ENCODE measurements at places on chromosomes 2 and 18.
A peak's percentile ranks its signal among the peaks of the same experiment; 100 is the strongest.

- no peak for DNase-seq
Observed at GRCh38 chr2:16417726-16418125, 247.9 kb downstream of the CYRIA start.

- DNase-seq, result no peak
Observed at GRCh38 chr2:181463588-181463987, 6.4 kb downstream of the ITGA4 start.

- DNase-seq, result no peak
Observed at GRCh38 chr18:24992491-24992890, 359.5 kb downstream of the ZNF521 start.

GRCh38 chr2:219744600-219744999 is 117.2 kb downstream of the SLC4A3 start:
- no peak for DNase-seq

DNA sequence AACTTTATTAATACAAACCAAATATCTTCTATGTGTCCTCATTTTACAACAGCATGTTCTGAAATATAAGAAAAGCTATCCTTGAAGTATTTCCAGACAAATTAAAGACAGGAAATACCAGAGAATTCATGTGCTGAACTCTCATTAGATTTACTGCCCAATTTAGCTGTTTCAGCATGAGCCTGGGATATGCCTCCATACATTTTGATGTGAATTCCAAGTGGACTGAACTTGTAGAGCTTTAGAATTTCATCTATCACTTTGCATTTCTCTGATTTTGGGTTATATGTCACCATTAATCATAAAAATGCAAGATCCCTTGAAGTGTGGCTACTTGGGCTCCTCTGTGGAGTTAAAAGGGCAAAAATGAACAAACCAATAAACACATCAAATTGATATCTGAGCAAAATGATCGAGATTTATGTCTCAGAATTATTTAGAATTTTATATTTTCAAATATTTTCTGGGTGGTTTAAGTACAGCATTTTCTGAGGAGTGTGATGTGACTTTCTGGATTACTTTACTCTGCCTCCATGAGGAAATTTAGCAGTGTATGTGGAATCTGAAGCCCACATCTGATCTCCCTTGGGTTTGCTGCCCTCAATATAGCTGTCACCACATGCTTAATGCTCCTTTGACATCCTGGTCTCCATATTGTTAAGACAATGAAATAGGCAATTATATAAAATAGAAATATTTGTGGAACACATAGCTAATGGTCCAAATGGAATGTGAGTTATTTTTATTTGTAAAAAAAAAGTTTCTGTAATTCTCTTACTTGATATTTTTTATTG is 206.6 kb upstream of the RBMS1 start:
- no peak for DNase-seq

GRCh38 chr2:11941201-11942177 is 195.1 kb downstream of the LPIN1 start:
- peak; percentile 93 for DNase-seq

- no peak for DNase-seq
Observed at GRCh38 chr18:49590608-49591007, 28.8 kb downstream of the LIPG start.

DNA sequence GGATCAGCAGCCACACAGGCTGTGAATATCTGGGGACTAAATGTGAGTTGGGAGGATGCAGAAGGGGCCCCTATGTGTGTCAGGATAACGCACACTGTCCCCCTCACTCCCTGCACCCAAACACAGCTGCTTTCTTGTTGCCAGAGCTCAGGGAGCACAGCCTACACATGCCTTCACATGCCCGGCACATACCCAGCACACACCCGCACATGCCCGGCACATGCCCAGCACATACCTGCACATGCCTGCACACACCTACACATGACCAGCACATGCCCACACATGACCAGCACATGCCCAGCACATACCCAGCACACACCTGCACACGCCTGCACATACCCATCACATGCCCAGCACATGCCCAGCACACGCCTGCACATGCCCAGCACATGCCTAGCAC is 75.6 kb downstream of the TPO start:
- DNase-seq, result no peak

- DNase-seq, result no peak
Observed at GRCh38 chr2:217074576-217075255, 214.9 kb upstream of the TNP1 start.

GRCh38 chr2:45391866-45392265 is 219.2 kb downstream of the SRBD1 start:
- DNase-seq, result no peak

DNA sequence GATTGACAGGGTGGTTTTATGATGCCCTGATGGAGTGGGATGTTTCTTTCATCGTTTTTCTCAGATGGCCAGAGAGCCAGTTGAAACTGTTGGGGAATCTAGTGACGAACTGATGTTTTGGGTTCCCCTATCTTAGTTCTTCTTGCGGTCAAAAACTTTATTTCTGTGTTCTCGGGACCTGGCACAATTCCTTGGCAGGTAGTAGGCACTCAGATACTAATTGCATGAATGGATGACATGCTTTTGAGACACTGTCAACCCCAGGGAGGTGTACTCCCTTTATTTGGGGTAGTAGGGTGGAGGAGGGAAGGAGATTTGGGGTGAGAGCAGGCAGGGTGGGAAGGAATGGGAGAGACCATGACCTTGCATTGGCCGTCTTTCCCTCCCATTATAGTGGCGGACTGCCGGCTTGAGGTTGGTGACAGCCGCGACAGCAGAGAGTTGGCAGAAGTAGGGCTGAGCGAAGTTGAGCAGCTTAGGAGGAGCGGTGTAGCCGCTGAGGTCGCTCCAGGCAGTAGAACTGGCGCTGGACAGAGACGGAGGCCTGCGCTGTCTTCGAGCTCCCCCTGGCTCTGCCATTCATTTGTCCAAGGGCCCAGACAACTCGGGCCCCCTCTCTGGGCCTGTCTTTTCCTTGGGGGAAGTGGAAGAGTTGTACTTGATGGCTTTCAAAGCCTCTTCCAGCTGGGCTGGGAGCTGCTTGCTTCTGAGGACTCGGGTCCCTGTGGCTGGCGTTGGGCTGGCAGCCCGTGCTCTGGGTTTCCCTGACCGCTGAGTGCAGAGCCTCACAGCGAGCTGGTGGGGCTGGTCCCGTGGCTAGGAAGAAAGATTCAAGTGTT is 2.6 kb downstream of the TET3 start:
- peak; percentile 79 for DNase-seq

- no peak for DNase-seq
Observed at GRCh38 chr2:10873171-10873570, 38.6 kb upstream of the KCNF1 start.

DNA sequence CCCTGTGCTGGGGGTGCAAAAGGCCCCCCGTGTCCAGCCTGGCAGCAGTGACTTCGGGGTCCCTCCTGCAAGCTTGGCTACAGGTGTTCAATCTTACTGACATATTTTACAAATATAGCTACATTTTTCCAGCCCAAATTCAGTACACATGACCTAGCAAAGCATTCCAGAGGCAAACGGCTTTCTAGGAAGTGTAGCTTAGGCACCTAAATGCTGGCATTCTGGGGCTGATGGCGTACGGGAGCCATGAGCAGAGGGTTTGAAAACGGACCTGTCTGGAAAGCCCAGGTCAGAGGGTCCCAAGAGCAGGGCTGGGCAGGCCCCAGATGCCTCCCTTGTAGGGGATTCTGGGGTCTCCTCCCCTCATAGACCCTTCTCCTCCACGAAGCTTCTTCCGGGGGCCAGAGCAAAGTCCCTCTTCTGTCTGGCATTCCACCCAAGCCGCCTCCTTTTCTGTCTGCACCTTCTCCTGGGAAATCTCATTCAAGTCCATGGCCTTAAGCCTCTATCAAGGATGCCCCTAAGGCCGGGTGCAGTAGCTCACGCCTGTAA is 63.3 kb upstream of the ASAP2 start:
- no peak for DNase-seq

- DNase-seq, result no peak
Observed at GRCh38 chr2:95308426-95308990, 11.4 kb downstream of the KCNIP3 start.

GRCh38 chr2:128329607-128330006 is 10.9 kb upstream of the HS6ST1 start:
- no peak for DNase-seq

GRCh38 chr2:73897934-73898333 is 5.1 kb downstream of the ACTG2 start:
- DNase-seq, result no peak

DNA sequence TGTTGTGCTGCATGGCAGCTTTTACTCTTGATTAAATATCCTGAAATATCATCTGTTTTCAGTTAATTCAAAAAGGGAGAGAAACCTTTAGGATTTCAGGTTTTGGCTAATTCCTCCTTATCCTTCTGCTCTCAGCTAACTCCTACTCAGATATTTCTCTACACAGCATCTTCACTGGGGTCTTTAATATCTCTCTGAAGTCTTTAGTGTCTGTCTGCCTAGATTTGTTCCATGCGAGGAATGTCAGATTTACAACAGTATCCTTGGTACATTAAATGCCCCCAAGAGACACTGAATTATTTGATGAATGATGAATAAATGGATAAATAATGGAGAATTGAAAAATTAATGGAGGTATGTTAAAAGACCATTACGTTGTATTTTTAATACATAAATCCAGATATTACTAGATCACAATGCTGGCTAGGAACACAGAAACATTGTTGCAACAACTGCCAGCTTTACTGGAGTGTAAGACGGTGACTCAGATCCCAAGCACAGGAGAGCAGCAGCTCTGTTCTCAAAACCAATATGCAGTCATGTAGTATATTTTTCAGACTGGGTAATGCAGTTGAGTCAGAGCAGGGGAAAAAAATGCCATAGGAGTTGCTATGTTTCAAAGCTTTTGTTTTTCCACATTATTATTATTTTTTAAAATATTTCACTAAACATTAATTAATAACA is 388.0 kb upstream of the SYT4 start:
- DNase-seq, result no peak

- DNase-seq, result no peak
Observed at GRCh38 chr18:25346561-25346960, 5.4 kb downstream of the ZNF521 start.

DNA sequence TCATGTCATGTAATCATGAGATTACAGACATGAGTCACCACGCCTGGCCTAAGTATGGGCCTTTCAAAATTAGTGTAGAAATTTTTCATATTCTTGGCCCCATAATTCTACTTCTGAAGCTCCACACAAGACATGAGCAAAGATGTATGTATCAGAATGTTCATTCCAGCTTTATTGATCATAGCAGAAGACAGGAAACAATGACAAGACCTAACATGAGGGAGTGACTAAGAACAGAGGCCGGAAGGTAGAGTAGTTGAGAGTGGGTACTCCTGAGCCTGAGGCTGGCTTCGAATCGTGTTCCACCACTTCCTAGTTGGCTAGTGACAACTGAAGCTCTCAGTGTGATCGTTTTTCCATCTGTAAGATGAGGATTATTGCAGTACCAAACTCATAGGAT is 89.3 kb downstream of the ARMC9 start:
- no peak for DNase-seq

DNA sequence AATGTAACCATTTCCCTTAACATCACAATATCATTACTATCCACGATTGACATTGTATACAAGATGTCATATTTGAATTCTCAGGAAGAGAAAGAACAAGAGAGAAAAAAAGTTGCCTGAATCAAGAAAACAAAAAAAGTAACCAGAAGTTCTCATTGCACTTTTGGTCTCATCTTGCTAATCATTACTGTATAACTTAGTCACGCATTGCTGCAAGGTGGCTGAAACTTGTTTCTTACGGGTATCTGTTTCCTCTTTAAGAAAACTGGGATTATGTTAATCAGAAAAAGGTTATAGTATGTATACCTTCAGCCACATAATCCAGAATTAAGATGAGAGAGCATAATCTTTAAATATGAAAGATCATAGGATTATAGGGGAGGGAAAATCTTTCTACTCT is 639.7 kb upstream of the SYT4 start:
- DNase-seq, result no peak

GRCh38 chr2:95166065-95166763 is 605 bp downstream of the ZNF2 start:
- no peak for DNase-seq

GRCh38 chr2:23441414-23441813 is 56.4 kb downstream of the KLHL29 start:
- no peak for DNase-seq

DNA sequence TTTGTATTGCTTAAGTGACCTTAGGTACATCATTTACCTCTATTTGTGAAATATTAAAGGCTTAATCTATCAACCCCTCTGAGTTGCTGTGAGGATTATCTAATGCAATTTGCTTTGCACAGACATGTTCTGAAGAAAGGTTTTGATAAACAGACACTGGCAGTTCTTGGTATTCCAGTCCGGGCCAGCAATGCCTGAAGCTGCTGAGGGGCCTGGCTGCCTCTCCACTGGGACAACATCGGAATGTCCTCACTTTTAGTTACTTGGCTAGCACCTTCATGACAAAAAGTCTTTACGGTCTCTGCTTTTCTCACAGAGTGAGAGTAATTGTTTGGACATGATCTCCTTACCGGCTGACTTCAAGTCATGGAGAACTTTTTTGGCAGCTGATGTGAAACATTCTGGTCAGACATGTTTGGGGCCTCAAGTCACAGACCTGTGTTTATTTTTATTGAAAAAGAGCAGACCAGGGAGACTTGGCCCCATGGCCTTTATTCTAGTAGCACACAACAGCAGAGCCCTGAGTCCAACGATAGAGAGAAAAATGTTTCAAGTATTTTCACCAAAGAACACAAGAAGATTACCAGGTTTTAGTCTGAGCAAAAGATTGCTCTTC is 1112.3 kb upstream of the FANCL start:
- DNase-seq, result no peak

Data from hematopoietic multipotent progenitor cell treated with erythropoietin and hydrocortisone succinate and interleukin-3 and kit ligand, for 6 days (in vitro differentiated cells).